ENCODE measurements at places on chromosomes 3 and 15. TPM values are rescaled to one million over a fixed set of nuclear protein-coding genes. Genes with fewer than 3 reads are reported as not detected.

Gene CADPS
- total RNA-seq, result 21.6 TPM

Gene FMN1
- total RNA-seq, result 15.8 TPM

Gene COL6A5
- total RNA-seq, result 0.14 TPM

DNA sequence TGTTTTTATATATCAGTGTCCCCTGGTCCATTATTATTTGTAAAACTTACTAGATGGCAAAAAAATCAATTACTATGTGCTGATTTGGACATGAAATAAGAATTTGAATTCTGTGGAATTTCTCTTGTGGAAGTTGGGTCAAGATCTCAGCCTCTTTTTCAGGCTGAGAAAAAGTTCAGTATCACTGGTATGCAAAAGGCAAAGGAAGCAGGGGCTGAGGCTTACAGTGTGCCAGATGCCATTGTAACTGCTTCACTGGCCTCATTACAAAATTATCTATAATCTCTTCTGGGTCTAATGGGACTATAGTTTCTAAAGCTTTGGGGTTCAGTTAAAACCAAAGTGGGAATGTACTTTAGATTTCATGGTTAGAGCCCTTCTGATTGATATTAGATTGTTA is 125.9 kb upstream of the SLC7A14 start:
- no peak overlapping the region for H3K27ac ChIP-seq
- H3K4me1 ChIP-seq, result peaks cover 5% of the 10 kb centered on the region
- no peaks in the 10 kb centered on the region for H3K36me3 ChIP-seq
- DNase-seq, result no peak
- no peaks in the 10 kb centered on the region for H3K27me3 ChIP-seq

DNA sequence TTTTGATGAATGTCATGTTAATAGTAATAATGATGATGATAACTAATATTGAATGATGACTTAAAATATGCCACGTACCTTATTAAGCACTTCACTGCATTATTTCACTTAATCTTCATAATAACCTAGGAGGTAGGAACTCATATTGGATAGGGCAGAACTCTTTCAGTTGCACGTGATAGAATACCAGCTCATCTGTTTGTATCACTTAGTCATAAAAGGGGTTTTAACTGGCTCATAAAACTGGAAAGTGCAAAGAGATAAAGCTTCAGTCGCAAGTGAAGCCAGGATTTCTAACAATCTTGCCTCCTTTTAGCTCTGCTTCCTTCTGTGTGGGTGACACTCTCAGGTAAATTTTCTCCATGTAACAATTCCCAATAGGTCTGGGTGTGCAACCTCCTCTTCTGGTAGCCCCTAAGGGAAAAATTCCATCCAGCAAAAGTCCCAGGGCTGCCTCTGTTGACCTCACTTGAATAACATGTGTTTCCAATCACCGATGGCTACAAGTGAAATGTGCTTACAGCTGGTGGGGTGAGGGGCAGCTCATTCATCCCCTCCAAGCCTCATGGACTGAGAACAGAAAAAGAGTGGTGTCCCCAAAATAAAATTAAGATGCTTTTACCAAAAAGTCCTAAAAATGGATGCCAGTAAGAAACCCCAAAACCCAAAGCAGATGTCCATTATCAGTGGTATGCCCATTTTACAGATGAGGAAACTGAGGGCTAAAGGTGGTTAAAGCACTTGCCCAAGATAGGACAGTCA is 9.3 kb downstream of the GXYLT2 start:
- no peak for DNase-seq
- H3K27ac ChIP-seq, result no peak overlapping the region
- peaks cover 27% of the 10 kb centered on the region for H3K4me1 ChIP-seq
- H3K4me3 ChIP-seq, result no peak overlapping the region

DNA sequence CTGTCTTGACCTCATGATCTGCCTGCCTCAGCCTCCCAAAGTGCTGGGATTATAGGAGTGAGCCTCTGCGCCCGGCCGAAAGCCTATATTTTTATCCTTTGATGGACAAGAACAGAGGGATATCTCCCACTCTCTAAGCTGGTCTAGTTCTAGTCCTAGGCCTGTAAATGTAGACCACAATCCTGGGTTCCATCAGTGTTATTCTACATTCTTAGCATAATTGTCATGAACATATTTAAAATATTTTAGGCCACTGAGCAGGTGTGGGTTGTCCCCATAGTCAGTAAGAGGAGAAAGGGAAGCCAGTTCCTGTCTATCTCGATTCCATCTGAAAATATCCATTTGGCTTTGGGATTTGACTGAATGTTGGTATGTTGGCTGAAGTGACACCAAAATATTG is 118.1 kb downstream of the EBLN2 start:
- H3K4me3 ChIP-seq, result no peak overlapping the region
- no peak overlapping the region for H3K27ac ChIP-seq
- H3K36me3 ChIP-seq, result no peaks in the 10 kb centered on the region
- no peaks in the 10 kb centered on the region for H3K4me1 ChIP-seq
- DNase-seq, result no peak

DNA sequence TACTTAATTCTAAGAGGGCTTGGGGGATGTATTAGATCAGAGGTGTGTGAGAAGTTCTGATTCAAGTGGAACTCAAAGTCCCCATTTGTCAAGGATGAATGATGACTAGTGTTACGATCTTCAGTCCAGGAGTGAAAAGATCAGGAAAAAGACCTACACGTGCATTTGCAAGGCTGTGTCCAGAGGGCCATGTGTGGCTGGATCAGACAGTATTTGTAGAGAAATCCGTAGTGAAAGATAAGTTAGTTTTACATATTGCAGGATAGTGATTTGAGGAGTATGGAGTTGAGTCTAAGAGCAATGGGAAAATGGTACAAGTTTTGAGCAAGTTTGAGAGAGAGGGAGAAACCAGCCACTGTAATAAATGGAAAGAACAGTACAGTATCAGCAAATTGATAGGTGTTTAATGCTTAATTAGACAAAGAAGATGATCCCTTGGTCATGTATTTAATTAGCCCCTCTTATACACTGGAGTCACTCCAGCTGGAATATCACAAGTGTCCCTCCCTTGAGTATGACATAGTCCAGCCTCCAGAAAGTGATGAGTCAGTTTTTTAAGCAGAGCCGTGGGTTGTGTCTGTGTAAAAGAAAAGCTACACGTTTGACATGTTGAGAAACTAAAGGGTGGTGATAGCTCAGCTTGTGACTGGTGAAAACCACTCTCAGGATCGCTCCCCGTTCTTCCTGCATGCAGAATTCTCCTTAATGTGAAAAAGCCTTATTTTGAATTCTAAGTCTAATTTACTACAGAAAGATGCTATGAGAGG is 348.8 kb downstream of the ROBO1 start:
- H3K36me3 ChIP-seq, result no peaks in the 10 kb centered on the region
- DNase-seq, result no peak
- no peak overlapping the region for H3K4me3 ChIP-seq
- no peaks in the 10 kb centered on the region for H3K4me1 ChIP-seq
- no peak overlapping the region for H3K27ac ChIP-seq
- no peaks in the 10 kb centered on the region for H3K27me3 ChIP-seq

GRCh38 chr3:58482917-58483636 is 8.8 kb upstream of the KCTD6 start:
- peaks cover 9% of the 10 kb centered on the region for H3K27me3 ChIP-seq
- no peak overlapping the region for H3K27ac ChIP-seq
- no peak for DNase-seq
- no peaks in the 10 kb centered on the region for H3K36me3 ChIP-seq

- no peaks in the 10 kb centered on the region for H3K36me3 ChIP-seq
- peaks cover 33% of the 10 kb centered on the region for H3K4me1 ChIP-seq
- peak overlapping the region; percentile 67 for H3K27ac ChIP-seq
These were observed 16.2 kb upstream of the ETV5 start for GRCh38 chr3:186125118-186125517.

GRCh38 chr3:100002599-100003350 is 111.5 kb downstream of the FILIP1L start:
- H3K27me3 ChIP-seq, result no peaks in the 10 kb centered on the region
- H3K36me3 ChIP-seq, result no peaks in the 10 kb centered on the region
- H3K27ac ChIP-seq, result peak overlapping the region; percentile 80
- peak overlapping the region; percentile 57 for H3K4me3 ChIP-seq

DNA sequence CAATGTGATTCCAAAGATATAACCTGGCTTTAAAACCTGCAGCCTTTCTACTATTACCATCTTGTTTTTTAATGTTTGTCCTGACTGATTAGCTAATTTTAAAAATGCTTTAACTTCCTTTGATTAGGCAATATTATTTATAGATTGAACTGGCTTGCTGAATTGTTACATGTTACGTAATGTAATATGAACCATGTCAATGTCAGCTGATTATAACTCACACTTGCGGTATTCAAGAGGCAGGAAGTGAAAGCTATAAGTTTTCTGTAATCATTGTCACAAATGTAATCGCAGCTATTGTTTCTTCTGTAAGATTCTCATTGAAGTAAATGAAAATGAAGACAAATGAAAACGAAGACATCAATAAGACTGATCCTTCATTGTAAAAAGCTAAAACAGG is 146.8 kb downstream of the ROBO2 start:
- H3K27me3 ChIP-seq, result peaks cover 3% of the 10 kb centered on the region
- DNase-seq, result no peak
- no peaks in the 10 kb centered on the region for H3K36me3 ChIP-seq
- peaks cover 8% of the 10 kb centered on the region for H3K4me1 ChIP-seq

DNA sequence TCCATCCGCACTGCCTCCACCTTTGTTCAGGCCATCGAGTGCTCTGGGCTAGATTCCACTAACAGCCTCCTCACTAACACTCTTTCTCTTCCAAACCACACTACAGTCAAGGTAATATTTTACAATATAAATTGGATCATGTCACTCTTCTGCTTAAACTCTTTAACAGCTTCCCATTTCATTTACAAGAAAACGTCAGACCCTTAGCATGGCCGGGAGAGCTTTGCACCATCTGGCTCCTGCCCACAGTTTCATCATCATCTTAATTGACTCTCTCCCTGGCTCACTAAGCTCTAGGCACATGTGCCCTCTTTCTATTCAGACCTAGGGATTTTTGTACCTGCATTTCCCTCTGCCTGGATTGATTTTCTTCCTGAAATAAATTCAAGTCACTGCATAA is 354.7 kb downstream of the FGF12 start:
- DNase-seq, result no peak
- H3K4me3 ChIP-seq, result no peak overlapping the region
- H3K27ac ChIP-seq, result no peak overlapping the region
- no peaks in the 10 kb centered on the region for H3K36me3 ChIP-seq

GRCh38 chr3:111568911-111569310 is 26.2 kb downstream of the ZBED2 start:
- no peaks in the 10 kb centered on the region for H3K36me3 ChIP-seq
- H3K27ac ChIP-seq, result no peak overlapping the region
- H3K27me3 ChIP-seq, result no peaks in the 10 kb centered on the region
- H3K4me1 ChIP-seq, result no peaks in the 10 kb centered on the region

- peak overlapping the region; percentile 92 for H3K27ac ChIP-seq
- no peaks in the 10 kb centered on the region for H3K36me3 ChIP-seq
- DNase-seq, result no peak
These were observed 48.4 kb upstream of the TRAK1 start for GRCh38 chr3:42042747-42043098.

GRCh38 chr3:151556596-151556995 is 95.7 kb upstream of the IGSF10 start:
- H3K4me3 ChIP-seq, result no peak overlapping the region
- H3K27ac ChIP-seq, result no peak overlapping the region
- H3K27me3 ChIP-seq, result no peaks in the 10 kb centered on the region
- H3K4me1 ChIP-seq, result peaks cover 31% of the 10 kb centered on the region
- no peak for DNase-seq

DNA sequence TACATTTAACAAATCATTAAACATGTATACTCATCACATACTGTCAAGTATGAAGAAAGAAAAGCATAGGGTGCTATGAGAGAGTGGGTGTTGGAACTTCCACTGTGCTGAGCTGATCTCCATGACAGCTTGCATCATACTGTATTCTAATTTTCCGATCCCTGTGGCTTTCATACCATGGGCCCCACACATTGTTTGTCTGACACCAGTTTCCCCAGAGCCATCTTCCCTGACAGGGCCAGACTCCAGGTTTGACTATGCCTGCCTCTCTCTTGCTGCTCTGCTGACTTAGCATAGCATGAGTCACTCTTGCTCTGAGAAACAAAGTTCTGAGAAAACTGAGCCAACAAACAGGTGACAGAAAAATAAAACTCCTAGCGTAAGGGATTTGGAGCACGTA is 37.0 kb upstream of the CASR start:
- H3K27ac ChIP-seq, result no peak overlapping the region
- H3K4me3 ChIP-seq, result no peak overlapping the region
- H3K4me1 ChIP-seq, result no peaks in the 10 kb centered on the region

GRCh38 chr3:143824735-143825385 is 23.4 kb downstream of the SLC9A9 start:
- H3K4me1 ChIP-seq, result peaks cover 12% of the 10 kb centered on the region
- no peaks in the 10 kb centered on the region for H3K36me3 ChIP-seq
- H3K27me3 ChIP-seq, result no peaks in the 10 kb centered on the region
- no peak for DNase-seq
- no peak overlapping the region for H3K27ac ChIP-seq
- no peak overlapping the region for H3K4me3 ChIP-seq

DNA sequence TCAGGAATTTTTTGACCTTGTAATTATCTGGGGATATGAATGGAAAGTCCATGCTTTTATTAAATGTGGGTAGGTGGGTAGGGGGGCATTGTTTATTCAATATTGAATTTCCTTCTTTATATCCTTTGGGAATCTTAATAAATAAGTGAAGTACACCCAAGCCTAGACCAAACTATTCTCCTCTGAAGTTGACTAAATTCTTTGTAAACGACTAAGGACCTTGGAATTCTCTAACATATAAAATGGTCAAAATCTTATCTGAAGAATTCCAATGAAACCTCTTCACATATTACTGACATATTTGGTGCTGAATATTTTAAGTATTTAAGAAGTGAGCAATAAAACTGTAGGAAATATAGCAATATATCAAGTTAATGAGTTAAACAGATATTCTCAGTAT is 1432.1 kb upstream of the GBE1 start:
- no peaks in the 10 kb centered on the region for H3K36me3 ChIP-seq
- no peaks in the 10 kb centered on the region for H3K4me1 ChIP-seq
- DNase-seq, result no peak
- H3K27ac ChIP-seq, result no peak overlapping the region
- no peak overlapping the region for H3K4me3 ChIP-seq

GRCh38 chr3:128490915-128491690 is 1.9 kb downstream of the GATA2 start:
- peak overlapping the region; percentile 51 for H3K27ac ChIP-seq
- H3K4me3 ChIP-seq, result peak overlapping the region; percentile 93
- peak; percentile 71 for DNase-seq
- peaks cover 10% of the 10 kb centered on the region for H3K4me1 ChIP-seq
- H3K36me3 ChIP-seq, result peaks cover 14% of the 10 kb centered on the region

DNA sequence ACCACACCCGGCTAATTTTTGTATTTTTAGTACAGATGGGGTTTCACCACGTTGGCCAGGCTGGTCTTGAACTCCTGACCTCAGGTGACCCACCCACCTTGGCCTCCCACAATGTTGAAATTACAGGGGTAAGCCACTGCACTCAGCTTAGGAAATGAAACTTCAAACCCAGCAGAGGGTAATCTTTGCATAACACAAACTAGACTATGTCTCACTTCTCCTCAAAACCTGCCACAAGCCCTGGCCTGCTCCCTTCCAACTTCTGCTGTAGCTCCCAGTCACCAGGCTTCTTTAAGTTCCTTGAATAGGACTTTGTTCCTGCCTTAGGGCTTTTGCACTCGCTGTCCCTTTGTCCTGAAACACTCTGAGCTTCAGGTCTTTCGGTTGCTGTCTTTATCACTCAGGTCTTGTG is 39.2 kb upstream of the SEMA4B start:
- H3K27ac ChIP-seq, result peak overlapping the region; percentile 64
- peaks cover 34% of the 10 kb centered on the region for H3K4me1 ChIP-seq
- H3K36me3 ChIP-seq, result no peaks in the 10 kb centered on the region
- DNase-seq, result no peak
- H3K27me3 ChIP-seq, result no peaks in the 10 kb centered on the region

- DNase-seq, result no peak
- peaks cover 4% of the 10 kb centered on the region for H3K27me3 ChIP-seq
- no peak overlapping the region for H3K27ac ChIP-seq
- peaks cover 7% of the 10 kb centered on the region for H3K4me1 ChIP-seq
- no peaks in the 10 kb centered on the region for H3K36me3 ChIP-seq
These were observed 38.1 kb downstream of the DAPK2 start for GRCh38 chr15:64008177-64008576.

All from type B pancreatic cell (in vitro differentiated cells).